ENCODE measurements at places on chromosomes 7 and 10. TPM values are rescaled to one million over a fixed set of nuclear protein-coding genes. Genes with fewer than 3 reads are reported as not detected.

Gene MACC1
- 19.2 TPM for total RNA-seq

- no peak for DNase-seq
These were observed 3.5 kb downstream of the ELMO1 start for GRCh38 chr7:37445064-37445723.

DNA sequence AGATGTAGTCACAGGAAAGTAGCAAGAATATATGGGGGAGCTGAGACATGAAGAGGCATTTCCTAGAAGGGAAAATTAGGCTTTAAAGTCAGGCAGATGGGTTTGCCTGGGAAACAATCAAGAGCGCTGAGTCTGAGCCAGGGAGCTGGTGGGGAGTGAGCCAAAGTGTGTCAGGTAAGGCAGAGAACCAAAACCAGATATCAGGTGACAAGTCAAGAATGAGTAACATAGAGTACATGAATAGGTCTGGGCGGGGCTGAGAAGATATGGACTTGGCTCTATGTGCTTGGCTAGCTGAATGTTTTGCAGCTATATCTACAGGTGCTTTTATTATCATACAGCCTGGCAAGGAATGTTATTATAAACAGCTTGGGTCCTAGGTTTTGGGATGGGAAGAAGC is 49.3 kb downstream of the GPR141 start:
- peak; percentile 89 for DNase-seq

DNA sequence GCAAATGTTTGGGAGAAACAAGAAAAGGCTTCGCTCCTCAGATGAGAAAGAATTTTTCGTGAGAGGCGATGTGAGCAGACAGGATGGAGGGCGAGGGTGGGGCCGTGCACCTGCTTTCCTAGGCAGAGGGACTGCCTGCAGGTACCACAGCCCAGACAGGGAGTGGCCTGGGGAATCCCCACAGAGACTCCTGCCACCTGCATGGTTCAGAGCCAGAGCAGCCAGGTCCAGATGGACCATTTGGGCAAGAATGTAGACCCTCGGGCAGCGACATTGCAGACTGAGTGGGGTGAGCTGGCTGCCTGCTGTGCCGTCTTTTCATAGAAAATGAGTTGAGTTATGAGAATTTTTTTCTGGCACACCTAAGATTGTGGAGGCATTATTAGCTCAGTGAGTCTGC is 216.8 kb downstream of the SNX10 start:
- no peak for DNase-seq

GRCh38 chr10:70827086-70827757 is 11.5 kb downstream of the SGPL1 start:
- DNase-seq: peak; percentile 76

DNA sequence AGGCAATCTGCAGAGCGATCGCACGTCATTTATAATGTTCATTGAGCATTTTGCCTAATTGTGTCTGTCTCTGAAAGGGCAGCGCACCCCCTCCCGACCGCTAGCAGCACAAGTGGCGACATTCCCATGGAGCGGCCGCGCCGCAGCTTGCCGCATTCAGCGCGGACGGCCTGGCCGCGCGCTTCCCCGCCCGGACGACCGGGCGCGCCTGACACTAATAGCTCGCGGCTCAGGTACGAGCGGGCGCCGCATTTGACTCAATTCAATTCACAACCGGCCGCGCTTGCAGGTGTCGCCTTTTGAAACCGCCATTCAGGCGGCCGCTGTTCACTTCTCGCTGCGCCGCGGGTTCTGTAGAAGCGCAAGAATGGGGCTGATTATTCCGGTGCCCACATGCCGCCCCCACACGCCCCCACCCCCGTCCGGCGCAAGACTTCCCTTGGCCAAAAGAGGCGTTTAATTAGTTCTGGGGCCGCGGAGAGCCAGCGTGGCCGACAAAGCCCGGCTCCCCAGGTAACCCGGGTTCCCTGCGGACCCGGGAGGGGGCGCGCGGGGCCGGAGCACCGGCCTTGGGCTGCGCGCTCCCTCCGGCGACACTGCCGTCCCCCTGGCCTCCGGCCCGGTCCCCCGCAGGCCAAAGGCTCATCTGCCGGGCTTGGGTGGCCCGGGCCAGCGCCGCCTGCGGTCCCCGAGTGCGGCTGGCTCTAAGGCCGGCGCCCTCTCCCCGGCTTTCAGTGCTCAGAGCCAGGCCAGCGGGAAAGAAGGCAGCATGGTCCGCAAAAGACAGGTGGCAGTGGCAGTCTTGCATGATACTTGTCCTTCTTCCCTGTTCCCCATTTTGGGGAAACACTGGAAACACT is 18.7 kb upstream of the PTF1A start:
- DNase-seq: no peak

GRCh38 chr10:69742928-69743602 is 58.6 kb upstream of the COL13A1 start:
- DNase-seq: no peak

- no peak for DNase-seq
These were observed 181.9 kb downstream of the DGKI start for GRCh38 chr7:137664846-137665245.

DNA sequence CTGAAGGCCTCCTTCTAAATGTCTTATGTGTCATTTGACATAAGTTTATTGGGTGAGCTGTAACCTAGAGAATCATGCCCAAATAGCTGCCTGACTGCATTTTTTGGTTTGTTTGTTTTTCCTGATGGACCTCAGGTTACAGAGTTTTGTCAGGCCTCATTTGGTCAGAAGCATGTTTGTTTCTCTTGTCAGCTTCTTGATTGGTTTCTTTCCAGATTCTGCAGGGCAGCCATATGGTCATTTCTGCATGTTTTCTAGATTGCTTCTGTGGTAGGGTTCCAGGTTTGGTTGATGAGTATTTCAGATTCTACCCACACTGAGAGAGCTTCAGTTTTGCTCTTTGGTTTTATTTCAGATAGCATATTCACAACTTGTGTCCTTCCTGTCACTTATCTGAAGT is 28.0 kb downstream of the GLCCI1 start:
- DNase-seq: peak; percentile 63

GRCh38 chr10:127881262-127881661 is 11.5 kb downstream of the CLRN3 start:
- DNase-seq: no peak

GRCh38 chr10:110354322-110354766 is 49.6 kb upstream of the SMNDC1 start:
- DNase-seq: peak; percentile 80

Gene KAT6B
- 12.9 TPM for total RNA-seq

Gene SGCE
- 23.0 TPM for total RNA-seq

GRCh38 chr10:103709341-103709920 is 145.9 kb downstream of the SH3PXD2A start:
- peak; percentile 75 for DNase-seq

Gene C10orf105
- total RNA-seq: not detected

DNA sequence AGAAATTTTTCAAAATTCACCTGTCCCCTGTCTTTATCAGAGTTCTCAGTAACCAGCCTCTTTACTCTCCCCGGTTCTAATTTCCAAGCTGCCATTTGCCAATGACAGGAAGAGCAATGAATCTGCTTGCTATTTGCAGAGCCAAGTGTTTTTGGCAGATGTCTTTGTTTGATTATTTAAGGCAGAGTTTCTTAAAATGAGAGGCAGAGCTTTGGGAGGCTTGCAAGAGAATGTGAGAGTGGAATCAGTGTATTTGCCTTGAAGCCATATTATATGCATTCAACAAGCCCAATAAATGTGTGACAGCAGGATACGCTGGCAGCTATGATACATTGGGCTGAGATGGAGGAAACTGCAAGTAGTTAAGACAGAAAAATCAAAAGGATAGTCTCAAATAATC is 196.5 kb downstream of the PHF14 start:
- no peak for DNase-seq

Gene GPR37
- total RNA-seq: 3.7 TPM

Gene DNAJC2
- total RNA-seq: 16.8 TPM

Gene LRIT1
- not detected for total RNA-seq

DNA sequence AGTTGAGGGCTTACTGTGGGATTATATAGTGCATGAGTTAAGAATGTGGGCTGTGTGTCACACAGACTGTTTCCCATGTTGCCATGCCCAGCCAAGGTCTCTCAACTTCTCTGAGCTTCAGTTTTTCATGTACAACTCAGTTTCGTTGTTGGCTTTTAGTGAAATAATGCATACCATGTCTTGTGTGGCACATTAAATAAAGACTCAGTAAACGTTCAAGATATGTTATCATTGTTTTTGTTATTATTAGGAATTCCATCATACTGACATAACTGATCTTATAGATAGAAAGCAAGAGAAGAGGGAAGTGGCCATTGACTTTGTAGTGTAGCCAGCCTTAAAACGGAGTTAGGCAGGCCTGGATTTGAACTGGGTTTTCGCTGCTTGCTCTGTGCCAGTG is 2.9 kb downstream of the CDK14 start:
- DNase-seq: no peak

Gene PTPN20
- 2.9 TPM for total RNA-seq

GRCh38 chr7:14739841-14740185 is 162.7 kb downstream of the DGKB start:
- DNase-seq: no peak

- no peak for DNase-seq
These were observed 38.4 kb downstream of the AMPH start for GRCh38 chr7:38592737-38593288.

DNA sequence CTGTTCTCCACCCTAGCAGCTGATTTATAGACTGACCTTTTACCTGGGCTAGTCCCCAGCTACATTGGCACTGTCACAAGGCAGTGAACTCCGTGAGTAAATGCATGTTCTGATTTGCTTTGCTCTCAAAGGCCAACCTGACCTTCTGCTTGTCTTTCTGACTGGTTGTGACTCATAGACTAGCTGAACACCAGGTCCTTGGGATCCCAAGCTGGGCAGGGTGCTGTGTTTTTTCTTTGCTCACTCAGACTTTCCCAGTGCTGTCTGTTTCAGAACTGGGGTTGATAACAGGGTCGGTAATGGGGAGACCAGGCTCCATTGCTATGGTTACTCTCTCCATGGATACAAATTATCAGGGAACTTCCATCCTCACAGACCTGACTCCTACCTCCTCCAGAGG is 35.0 kb downstream of the EVX1 start:
- peak; percentile 82 for DNase-seq

Gene CRHR2
- not detected for total RNA-seq

Gene MALRD1
- total RNA-seq: not detected

Gene CAMK1D
- 1.8 TPM for total RNA-seq

DNA sequence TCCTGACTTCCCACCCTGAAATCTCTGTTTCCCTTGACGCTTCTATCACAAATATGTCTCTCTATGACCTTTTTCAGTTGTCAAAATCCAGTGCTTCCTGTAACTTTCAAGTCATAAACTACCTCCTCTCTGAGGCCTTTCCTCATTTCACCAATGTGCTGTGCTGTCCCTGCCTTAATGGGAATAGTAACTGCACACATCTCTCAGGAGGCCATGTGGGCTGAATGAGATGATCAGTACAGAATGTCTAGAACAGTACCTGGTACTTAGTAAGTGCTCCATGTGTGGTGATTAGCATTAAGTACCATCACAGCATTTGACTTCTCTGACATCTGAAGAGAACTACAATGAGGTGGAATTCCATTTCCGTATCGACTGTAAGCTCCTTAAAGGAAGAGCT is 588.5 kb downstream of the KCNMA1 start:
- no peak for DNase-seq

GRCh38 chr10:534047-534566 is 155.4 kb downstream of the DIP2C start:
- no peak for DNase-seq

GRCh38 chr10:24651923-24652322 is 71.8 kb downstream of the ARHGAP21 start:
- DNase-seq: no peak

Gene IDI2
- total RNA-seq: not detected

- no peak for DNase-seq
These were observed 30.7 kb downstream of the FAM13C start for GRCh38 chr10:59331661-59332060.

All from bronchial epithelial cell (primary cell).